H4 (cell line): ENCODE measurements at places on chromosomes 16 and 17. TPM values are rescaled to one million over a fixed set of nuclear protein-coding genes. Genes with fewer than 3 reads are reported as not detected.

DNA sequence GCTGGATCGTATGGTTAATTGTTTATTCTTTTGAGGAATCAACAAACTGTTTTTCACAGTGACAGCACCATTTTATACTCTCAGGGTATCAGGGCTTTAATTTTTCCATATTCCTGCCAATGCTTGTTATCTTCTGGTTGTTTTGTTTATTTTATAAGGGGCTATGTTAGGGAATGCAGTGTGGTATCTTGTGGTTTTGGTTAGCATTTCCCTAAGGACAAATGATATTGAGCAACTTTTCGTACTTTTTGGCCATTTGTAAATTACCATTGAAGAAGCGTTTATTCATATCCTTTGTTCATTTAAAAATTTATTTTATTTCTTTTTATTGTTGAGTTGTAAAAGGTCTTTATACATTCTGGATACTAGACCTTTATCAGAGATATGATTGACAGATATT is 322.0 kb upstream of the SALL1 start:
- peak; percentile 47 for DNase-seq

GRCh38 chr17:794876-795275 is 12.7 kb downstream of the MRM3 start:
- DNase-seq: peak; percentile 79

DNA sequence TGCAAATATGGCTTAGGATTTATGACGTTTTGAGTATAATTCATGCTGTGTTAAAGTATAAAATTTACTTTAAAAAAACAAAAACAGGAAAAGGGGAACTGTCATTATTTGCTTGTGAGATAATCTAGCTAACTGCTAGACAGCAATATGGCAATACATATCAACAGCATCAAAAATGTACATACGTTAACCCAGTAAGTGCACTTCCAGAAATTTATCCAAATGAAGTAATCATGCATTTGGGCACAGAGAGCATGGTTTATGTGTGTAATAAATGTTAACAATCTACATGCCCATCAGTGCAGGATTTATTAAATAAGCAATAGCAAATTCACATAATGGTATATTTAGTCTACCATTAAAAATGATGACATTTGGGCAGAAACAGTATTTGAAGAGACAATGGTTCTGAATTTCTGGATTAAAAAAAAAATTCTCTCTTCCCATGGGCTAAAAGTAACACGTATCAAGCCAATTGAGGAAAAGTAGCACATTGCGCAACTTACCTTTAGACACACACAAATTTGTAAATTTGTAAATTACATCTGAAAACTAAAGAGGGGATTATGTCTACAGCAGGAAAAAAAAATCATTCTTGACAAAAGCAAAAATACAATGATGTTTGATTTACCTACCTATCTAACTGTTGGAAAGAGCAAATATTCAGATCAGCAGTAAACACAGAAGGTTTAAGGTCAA is 80.2 kb downstream of the CACNG1 start:
- DNase-seq: no peak

- no peak for DNase-seq
Measured at GRCh38 chr17:27282054-27282551, 11.8 kb upstream of the WSB1 start.

DNA sequence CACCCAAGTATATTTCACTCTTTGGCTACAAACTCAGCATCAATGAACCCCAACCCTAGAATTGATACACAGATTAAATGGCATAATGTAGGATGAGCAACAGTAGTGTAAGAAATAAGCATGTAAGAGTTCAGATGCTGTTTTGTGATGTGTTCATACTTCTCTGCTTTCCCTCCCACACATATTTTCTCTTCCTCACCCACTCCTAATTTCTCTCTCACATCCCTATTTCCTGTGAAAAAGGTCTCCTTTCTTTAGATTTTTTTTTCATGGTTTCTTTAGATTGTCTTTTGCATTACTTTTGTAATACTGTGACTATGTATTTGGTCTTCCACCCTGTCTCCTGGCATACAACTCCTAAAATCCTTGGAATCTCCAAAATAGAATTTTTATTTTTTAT is 21.7 kb downstream of the CREBBP start:
- no peak for DNase-seq

GRCh38 chr16:3816326-3816725 is 64.2 kb downstream of the CREBBP start:
- no peak for DNase-seq

DNA sequence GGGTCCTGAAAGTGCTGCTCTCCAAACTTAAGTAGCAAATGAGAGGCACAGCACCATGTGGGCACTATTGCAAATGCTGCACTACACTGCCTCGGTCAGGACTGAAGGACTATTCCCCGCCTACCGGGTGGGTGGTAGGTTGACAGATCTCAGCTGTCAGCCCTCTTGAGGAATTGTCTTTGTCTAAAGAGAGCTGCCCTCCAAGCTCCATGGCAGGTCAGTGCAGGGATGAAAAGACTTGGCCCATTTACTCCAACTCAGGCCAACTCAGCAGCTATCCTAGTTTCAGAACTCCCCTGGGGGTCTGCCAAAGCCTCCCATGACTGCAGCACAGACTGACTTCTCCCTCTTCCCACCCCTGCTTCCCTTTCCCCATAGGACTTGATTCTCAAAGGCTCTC is 3.4 kb upstream of the PDZD9 start:
- no peak for DNase-seq

DNA sequence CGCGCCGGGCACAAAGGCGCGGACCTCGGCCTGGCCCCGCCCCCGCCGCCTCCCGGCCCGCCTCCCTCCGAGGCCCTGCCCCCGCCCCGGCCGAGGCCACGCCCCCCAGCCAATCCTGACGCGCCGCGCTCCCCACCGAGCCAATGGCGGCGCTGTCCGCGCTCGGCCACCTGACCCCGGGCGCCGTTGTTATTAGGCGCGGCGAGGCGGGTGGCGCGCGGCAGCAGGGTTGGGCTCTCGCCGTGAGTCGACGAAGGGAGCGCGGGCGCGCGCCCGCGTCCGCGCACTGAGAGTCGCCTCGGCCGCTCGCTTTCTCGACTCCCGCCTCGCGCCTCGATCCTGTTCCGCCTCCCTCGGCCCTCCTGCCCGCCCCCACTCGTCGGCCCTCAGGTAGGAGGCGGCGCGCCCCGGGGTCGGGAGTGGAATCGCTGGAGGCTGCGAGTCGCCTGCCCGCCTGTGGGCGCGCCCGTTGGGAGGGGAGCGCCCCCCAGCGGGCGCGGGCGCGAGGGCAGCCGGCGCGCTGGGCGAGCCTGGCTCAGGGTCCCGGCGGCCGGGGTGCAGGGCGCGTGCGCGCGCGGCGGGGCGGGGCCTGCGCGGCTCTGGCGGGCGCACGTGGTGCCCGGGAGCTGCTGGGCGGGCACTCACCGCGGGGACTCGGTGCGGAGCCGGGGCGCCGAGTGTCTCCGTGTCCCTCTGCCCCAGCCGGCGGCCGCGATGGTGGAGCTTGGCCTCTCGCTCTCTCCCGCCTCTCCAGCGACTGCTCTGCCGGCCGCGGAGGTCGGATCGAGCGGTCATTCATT is 405 bp upstream of the CBLN1 start:
- peak; percentile 85 for DNase-seq

- peak; percentile 31 for DNase-seq
Measured at GRCh38 chr17:36544044-36544306, 744 bp upstream of the GGNBP2 start.

DNA sequence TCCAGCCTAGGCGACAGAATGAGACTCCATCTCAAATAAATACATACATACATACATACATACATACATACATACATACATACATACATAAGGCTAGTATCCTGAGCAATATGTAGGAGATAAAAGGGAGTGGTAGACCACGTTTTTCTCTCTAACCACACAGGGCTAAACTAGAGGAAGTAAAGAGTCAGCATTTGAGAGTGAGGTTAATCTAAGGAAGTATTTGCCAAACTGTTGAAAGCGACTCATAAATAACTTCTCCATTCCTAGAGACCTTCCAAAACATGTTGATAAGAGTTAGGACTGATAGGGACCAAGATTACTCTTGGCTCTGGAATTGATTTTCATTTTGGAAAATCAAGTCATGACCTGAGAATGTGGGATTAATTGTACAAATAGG is 68.9 kb downstream of the NEUROD2 start:
- DNase-seq: no peak

GRCh38 chr16:37511-37910 is 15.9 kb downstream of the POLR3K start:
- no peak for DNase-seq

DNA sequence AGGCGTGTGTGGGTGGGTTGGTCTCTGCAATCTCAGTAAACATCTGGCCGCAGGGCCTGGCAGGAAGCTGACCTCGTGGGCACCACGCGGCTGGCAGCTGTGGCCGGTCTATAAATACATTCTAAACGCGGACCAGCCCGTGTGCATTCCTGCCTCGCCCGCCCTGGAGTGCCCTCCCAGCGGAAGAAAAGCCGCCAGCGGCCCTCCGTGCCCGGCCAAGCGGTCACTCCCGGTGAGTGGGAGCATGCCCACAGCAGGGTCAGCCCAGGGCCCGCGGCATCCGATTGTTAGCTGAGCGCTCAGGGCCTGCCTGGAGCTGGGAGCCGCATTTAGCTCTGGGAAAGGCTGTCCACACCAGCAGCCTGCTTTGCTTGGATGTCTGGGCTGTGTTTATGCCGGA is 10.3 kb downstream of the ZNF469 start:
- DNase-seq: no peak

- DNase-seq: no peak
Measured at GRCh38 chr17:55286681-55287589, 22.2 kb downstream of the HLF start.

DNA sequence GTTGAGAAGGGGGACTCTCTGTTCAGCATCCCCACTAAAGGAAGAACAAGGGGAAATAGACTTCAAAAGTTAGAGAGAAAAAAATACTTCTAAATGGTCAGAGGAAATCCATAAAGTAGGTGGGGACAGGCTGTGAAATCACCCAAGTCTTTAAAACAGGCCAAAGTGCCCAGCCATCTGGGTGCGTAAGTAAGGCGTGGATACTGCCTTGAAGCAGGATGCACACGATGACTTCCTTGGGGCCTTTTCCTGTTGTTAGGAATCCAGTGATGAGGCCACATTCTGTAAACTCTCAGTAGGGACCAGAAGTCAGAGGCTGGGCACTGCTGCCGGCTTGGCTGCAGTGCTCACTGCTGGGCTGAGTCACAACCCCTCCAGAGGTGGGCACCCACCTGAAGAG is 9.2 kb downstream of the AXIN2 start:
- DNase-seq: no peak

GRCh38 chr17:3039736-3040135 is 23.7 kb downstream of the OR1D5 start:
- DNase-seq: no peak

DNA sequence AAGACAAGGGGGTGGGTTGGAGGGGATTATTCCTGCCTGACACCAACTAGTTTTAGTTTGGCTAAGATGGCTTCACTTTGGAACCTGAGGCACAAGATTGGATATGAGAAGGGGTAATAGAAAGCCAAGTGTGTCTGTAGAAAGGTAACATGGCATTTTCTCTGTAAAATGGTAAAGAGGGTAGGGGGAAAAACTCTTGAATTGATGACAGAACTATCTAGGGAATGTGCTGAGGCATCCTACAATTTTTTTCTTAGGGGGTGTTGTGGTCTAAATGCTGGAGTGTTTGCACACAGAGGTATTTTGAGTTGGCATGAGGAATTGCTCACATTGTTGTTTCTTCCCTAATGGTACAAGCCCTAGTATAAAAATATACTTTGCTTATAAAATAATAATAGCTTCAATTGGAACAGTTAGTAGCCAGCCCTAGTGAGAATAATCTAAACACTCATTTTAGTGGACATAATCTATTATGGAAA is 25.8 kb downstream of the YPEL2 start:
- DNase-seq: no peak

- DNase-seq: no peak
Measured at GRCh38 chr16:88855736-88856121, 1.0 kb downstream of the GALNS start.

DNA sequence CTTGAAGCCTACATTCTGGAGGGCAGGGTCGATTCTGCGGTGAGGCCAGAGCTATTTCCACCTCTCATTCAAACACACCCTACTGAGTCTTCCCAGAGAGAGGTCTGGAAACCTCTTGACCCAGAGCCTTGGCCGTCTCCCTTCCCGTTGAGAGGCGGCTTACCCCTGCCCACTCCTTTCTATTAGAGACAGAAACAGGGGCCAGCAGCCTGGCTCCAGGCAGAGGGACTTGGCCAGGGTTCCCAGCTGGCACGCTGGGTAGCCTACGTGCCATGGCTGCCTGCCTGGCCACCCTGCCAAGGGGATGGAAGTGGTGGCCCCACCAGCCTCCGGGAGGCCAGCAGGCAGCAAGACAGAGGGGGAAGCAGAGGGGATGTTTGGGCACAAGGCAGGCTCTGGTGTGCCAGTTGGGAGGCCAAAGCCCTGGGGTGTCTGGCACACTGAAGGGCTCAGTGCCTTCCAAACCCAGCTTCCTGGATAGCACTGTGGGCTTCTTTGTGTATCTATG is 6.0 kb downstream of the STAC2 start:
- DNase-seq: no peak

- DNase-seq: peak; percentile 27
Measured at GRCh38 chr16:15704545-15704987, 54.5 kb downstream of the NDE1 start.

GRCh38 chr17:82503094-82503727 is 16.3 kb upstream of the FOXK2 start:
- DNase-seq: no peak

GRCh38 chr16:55047331-55047730 is 116.7 kb downstream of the IRX5 start:
- DNase-seq: no peak

- peak; percentile 96 for DNase-seq
Measured at GRCh38 chr17:44900894-44901293, 1.6 kb upstream of the EFTUD2 start.

GRCh38 chr17:20225162-20226115 is 216.3 kb downstream of the SPECC1 start:
- DNase-seq: no peak

Gene RAB34
- total RNA-seq: 233 and 275 TPM in 2 replicates

Gene RTN4RL1
- 0.48 and 1.3 TPM in 2 replicates for total RNA-seq

Gene IGFALS
- total RNA-seq: not detected in 2 replicates

Gene HS3ST4
- total RNA-seq: 0.04 TPM in 1 of 2 replicates, not detected in the other

Gene CIAPIN1
- total RNA-seq: 88.4 and 96.4 TPM in 2 replicates
